Occipital lobe (tissue), 3 donors: ENCODE measurements at places on chromosomes 3 and 15.
A peak's percentile ranks its signal among the peaks of the same experiment; 100 is the strongest.

DNA sequence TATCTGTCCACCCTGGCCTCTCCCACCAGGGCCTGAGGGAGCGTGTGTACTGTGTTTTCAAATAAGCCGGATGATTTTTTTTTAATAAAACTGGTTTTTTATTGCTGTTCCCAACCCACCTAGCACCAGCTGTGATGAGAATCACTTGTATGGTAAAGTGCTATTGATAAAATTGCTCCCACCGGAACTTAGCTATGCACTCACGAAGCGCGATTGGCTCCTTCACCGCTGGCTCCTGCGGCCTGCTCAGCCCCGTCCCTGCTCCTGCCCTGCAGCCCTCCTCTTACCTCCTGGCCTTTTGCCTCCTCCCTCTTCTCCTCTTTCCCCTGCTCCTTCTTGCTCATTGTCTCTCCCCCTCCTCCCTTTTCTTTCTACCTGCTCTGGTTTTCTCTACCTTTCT is 183.7 kb downstream of the TLE3 start:
- no peak for DNase-seq

DNA sequence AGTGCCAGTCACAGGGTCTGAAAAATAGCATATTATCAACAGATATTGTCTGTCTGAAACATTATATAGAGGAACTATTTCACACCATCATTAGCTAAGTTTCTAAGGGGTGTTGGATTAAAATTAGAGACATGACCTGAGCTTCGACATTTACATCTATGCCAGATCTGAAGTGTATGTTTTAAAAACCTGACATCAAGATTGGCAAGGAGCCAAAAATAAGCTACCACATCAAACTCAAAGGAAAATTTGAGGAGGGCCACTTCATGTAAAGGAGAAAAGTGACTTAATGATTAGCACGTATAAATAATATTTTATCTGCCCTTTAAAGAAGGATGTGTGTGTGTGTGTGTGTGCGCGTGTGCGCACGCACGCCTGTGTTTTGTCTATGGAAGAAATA is 752.0 kb upstream of the GRM7 start:
- no peak for DNase-seq

GRCh38 chr3:18808429-18808828 is 339.9 kb upstream of the KCNH8 start:
- no peak for DNase-seq

DNA sequence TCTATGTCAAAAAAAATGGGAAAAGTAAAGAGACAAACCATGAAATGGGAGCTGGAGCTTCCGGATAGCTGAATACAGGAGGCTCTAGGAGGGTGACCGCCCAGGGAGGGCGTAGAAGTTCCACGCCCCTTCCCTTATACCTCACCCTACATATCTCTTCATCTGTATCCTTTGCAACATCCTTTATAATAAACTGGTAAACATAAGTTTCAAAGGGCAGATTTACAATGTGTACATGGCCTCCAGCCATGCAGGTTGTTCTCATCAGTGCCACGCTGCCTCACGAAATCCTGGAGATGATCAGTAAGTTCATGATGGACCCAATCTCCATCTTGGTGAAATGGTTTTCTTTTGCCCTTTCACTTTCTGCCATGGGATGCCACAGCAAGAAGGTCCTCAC is 121.8 kb downstream of the OSBPL10 start:
- no peak for DNase-seq

DNA sequence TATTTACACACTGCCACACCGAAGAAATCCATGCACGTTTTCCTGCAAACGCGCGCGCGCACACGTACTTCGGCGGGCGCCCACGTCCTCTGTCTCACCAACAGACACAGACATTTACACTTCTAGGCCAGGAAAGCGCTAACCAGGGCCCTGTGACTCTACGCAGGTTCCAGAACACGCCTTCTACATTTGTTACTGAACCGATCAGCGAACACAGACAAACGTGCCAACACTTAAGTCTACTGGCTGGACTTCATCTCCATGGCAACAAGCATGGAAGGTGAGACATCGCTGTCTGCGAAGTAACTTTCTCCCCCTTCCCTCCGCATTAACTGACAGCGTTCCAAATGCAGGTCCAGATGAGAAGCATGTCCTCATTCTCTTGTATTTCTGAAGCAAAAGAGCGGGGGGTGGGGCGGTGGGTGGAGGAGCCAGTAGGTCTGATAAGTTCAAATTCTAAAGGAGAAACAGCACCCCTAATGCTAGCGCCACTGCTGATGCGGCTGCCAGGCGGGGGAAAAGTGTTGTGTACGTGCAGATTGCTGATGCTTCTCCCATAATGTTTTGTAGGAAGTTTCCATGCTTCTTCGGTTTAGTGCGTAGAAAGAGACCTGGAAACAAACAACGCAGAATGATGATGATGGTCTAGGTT is at the start of gene CTXN2:
Gene CTXN2 (plus strand): TSS at position 92 of the 652 bp plus-strand sequence. CDS start 9,636 bp downstream, outside the sequence.
- peak; percentile 57 for DNase-seq

DNA sequence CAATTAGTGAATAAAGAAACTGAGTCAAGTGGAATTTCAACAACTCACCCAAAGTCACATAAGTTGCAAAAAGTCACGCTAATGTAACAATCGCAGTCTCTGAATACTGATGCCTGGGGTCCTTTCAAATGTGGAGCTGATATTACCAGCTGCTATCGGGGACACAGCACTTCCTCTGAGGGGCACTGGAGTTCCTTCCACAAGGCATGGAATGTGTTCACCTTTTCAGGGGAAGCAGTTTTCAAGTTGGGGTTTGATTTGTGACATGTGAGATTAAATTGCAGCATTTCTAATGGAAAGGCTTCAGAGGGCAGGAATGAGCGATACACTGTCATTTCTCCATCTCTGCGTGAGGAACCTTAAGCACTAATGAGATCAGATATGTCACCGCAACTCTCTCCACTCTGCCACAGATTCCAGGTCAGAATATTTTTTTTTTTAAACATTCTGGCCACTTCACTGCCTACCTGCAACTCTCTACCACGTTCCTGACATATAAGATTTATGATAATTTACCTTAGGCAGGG is 807.2 kb upstream of the CFAP20DC start:
- DNase-seq = no peak

DNA sequence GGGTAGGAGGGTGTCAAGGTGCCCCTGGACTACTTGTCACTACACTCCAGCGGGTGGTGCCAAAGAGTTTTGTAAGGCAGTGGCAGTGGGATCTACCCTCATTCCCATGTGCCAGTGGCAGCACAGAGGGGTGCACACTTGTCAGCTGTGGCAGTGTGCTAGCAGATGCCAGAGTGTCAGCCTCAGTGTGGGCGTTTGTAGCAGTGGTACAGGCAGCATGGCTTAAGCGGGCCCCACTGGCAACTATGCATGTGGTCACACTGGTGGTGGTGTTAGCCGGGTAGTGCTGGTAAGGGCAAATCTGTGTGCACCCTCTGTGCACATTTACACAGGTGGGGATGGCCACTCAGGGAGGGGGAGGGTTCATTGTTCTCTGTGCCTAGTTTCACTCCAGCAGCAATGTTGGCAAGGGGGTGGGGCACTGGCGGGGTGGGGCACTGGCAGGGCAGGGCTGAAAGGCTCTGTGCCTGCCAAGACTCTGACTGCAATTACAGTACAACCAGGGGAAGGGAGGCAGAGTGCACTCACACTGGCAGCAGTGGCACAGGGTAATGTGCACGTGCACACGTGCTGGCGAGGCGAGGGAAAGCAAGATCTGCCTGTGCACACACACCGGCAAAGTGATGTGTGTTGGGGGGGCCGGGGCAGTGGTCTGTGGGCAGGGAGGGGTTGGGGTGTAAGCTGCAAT is 31.8 kb downstream of the MYO9A start:
- no peak for DNase-seq

- DNase-seq = no peak
Observed at GRCh38 chr3:157475921-157476414, 27.2 kb downstream of the VEPH1 start.

DNA sequence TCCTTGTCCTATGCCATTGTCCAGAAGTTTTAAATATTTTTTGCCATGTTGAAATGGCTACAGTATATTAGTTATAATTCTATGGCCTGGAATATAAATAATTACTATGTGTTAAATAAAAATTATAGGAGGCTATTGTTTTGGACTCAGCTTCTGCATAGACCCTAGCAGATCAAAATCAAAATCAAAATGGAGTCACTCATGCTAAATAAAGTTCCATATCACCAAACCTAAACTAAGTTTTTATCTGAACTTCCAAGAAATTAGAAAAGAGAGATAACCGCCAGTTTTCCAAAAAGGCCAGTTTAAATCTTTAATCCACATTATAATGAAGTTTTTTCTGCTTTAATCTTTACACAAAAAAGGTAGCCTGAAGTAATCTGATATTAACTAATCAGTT is 227.8 kb upstream of the P2RY1 start:
- no peak for DNase-seq
